CD4-positive, alpha-beta T cell treated with Interleukin-15 for 1 hour (primary cell): ENCODE measurements at places on chromosomes 3 and 15.

- DNase-seq = no peak
Measured at GRCh38 chr15:42804739-42805138, 67.8 kb upstream of the CDAN1 start.

- DNase-seq = no peak
Measured at GRCh38 chr3:84510007-84510406, 448.8 kb upstream of the CADM2 start.

DNA sequence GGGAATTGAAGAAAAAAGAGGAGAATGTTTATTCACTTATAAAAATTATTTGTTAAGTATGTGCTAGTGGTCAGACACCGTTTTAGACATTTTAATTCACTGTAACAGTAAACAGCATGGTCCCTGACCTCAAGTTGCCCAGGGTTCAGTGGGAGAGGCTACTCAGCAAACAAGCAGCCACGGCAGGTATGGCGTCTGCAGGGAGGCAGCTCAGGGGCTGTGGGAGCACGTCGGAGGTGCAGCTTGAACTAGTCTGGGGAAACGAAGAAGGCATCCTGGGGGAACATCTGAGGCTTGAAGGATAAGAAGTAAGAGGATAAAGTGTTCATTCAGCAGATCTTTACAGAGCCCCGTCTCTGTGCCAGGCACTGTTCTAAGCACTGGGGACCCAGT is 66.0 kb downstream of the CRTC3 start:
- DNase-seq = no peak

DNA sequence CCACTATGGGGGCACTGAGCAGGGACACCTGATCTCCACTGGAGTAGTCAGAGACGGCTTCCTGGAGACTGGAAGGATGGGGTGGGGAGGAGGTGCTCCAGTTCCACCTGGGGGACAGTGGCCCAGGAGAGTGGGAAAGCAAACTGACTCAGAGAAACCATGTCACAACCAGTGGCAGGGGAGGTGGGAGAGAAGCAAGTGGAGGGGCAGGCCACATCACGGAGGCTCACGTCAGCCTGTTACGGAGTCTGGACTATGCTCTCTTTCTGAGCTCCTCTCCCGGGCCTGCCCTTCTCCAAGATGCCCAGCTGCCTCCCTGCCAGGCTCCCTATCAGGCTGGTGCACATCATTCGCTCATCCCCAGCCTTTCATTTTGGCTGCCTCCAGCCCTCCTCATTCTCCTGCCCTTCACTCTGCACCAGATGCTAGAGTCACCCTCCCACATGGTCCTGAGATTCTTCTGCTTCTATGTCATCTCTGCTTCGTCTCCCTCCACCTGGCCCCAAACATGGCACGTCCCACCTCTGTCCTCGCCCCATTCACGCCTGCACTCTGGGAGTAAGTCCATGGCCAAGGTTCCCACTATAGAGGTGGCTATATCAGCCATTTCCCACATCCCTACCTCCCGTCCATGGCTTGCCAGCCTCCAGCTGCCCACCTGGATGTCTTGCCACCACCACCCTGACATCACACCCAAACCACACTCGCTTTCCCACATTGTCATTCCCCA is 100.3 kb downstream of the ADCY5 start:
- DNase-seq = no peak

- no peak for DNase-seq
Measured at GRCh38 chr3:59937201-59937600, 887.4 kb upstream of the CFAP20DC start.

- no peak for DNase-seq
Measured at GRCh38 chr3:195460091-195460713, 17.4 kb upstream of the ACAP2 start.

DNA sequence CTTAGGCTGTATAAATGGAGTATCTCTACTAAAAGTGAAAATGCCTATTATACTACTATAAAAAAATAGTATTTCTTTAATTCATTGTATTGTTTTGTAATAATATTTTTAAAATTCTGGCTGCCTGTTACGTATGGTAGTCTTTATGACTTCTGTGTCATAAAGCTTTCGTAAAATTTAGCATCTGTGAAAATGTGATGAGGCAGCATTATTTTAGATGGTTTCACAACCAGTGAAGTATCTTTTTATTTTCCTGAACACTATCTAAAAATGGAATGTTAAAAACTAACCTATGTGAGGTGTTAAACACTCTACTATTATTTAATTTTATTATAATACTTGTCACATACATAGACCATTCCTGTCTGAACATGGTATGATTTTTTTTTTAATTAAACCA is 46.2 kb downstream of the LRCH3 start:
- no peak for DNase-seq

DNA sequence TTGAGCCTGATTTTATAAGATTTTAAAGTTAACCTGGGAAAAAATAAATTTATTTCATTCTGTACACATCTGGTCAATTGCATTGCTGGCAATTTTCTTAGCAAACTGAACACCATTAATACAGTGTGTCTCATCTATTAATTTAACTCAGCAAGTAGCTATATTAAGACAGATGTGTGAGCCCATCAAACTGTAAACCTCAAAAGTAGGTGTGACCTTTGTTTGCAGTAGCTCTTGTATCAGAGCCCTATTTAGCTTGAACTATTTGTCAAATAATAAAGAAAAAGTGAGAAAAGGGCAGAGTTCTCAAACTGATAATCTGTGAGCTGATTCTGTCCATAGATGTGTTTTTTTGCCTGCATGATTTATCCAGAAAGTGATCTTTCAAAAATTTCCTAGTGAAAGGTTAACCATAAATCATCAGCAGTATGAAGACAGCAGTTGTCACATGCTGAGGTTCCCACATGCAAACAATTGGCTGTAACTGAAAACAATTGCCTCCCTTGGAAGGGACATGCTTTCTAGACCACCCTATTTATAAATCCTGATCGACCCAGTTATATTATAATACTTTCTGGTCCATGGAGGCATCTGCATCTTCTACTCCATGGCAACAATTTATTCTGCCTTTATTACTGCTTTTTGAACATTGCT is 646.5 kb downstream of the NSUN3 start:
- no peak for DNase-seq

- DNase-seq = no peak
Measured at GRCh38 chr3:143596957-143597642, 251.2 kb downstream of the SLC9A9 start.

- no peak for DNase-seq
Measured at GRCh38 chr3:42979044-42979972, at the start of gene GASK1A. GASK1A (plus strand) TSS chr3:42979311; CDS start chr3:42979643, 332 bp downstream.

GRCh38 chr3:187208159-187208558 is 10.9 kb downstream of the RTP1 start:
- DNase-seq = no peak

- DNase-seq = no peak
Measured at GRCh38 chr15:87929841-87930240, 326.7 kb downstream of the NTRK3 start.
